Activated CD4-positive, alpha-beta T cell treated with anti-CD3 and anti-CD28 coated beads for 36 hours (primary cell): ENCODE measurements at places on chromosomes 12 and 14.

DNA sequence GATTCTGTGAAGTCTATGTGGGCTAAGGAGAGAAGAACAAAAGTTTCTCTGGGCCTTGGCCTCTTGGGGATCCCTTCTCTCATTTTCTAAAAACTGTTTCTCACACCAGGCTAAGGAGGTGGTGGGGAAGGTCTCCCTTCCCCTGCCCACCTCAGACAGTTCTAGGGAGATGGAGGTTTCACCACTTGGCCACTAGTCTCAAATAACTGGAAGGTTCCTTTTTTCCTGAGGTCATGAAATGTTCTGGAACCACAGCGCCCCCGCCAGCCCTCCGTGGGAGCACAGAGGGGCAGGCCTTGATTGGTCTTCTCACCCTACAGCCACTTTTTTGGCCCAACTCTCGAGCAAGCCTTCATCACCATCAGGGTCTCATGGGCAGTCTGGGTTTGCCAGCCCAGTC lies 12.6 kb downstream of the C12orf43 start:
- no peak for DNase-seq

GRCh38 chr14:97218691-97219430 lies 421.7 kb downstream of the VRK1 start:
- DNase-seq: peak; percentile 60

GRCh38 chr12:113241191-113242025 lies 20.1 kb downstream of the TPCN1 start:
- no peak for DNase-seq

DNA sequence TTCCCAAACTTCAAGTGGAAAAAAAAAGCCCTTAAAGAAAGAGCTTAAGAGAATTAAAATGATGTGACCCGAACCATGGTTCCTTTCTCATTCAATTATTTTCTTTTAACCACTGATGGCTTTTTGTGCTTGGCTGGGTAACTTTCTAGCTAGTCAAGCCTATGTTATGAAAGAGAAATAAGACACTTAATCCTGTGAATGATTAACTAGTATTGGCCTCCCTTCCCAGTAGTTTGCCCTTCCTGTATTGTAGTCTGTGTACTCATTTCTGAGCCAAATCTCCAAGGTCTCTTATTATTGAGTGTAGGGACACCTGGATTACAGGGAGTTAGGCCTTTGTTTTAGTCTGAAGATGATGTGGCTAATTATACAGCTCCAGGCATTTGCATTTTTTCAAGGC lies 353.0 kb downstream of the RAD51B start:
- no peak for DNase-seq

- DNase-seq: no peak
Measured at GRCh38 chr14:76194327-76194726, 42.6 kb downstream of the GPATCH2L start.

DNA sequence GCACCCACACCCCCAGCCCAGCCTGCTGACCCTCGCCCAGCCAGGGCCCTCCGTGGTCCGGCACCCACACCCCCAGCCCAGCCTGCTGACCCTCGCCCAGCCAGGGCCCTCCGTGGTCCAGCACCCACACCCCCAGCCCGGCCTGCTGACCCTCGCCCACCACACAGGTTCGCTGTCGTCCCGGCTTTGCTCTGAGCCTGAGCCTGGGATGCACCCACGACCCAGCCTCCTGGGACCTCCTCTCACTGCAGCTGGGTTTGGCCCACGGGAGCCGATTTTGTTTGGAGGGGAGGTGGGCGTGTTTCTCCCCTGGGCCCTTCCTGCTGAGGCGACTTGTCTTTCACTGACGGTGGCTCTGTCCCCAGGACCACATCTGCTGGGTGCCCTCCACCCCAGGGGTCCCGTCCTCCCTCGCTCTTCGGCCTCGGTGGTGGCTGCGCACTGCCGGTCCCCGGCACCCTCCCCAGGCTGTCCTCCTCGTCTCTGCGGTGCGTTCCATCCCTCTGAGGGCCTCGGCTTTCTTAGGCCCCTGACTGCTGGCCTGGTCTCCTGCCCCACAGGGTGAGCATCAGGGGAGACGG lies 83.8 kb downstream of the GALNT9 start:
- DNase-seq: no peak

DNA sequence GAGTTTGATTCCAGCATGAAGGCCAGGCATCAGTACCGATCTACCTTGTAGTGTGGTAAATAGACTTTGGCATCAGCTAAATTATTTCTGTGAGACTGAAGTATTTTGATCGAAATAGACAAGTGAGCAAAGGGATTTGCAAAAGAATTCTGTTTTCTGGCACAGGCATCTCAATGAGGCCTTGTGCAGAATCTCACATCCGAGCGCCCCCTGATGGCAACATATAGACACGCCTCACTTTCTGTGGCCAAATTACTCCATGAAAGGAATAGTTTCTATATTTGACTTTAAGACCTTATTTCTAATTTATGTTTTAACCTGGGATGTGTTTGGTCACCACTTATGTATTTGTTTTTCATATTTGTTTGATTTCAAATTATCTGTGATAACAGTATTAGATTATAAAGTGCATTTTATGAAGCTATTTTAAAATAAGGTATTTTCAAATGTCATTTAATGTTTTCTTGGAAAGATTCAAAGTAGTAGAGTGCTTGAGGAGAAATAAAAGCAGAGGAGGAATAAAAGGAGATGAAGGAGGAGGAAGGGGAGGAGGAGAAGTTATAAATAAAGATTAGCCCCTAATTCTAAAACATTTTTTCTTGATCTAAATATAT lies 731.9 kb downstream of the NRXN3 start:
- DNase-seq: peak; percentile 39

DNA sequence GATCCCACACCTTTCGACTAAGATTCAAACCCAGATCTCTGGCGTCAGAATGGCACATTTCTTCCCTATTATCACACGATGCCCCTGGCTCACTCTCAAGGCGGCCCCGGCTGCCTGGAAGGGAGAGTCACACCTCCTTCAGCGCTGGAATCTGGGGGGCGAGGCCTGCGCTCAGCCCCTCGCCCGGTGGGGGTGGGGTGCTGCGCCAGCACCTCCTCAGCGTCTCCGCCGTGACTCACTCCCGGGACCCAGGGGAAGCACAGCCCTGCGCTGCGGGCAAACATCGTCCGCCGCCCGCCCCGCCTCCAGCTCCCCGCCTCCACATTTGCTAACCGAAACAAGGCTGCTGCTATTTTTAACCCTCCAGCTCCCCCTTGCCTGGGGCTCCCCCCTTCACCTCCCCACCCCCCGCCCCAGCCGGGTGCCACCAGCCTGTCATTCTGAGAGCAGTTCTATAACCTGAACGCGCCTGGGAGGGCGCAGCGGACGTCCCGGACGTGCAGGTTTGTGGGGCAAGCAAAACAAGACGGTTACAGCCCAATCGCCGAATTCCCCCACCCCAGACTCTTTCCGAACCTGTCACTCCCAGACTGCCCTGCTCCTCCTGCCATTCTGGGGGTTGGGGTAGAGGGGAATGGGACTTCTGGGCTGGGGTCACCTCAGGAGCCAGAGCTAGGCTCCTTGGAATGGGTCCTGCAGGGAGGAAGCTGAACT lies 6.7 kb downstream of the HDAC7 start:
- DNase-seq: peak; percentile 98

GRCh38 chr12:47783821-47784819 lies 11.1 kb downstream of the SLC48A1 start:
- DNase-seq: no peak

- DNase-seq: peak; percentile 77
Measured at GRCh38 chr14:24481622-24482324, 26.3 kb downstream of the CMA1 start.

DNA sequence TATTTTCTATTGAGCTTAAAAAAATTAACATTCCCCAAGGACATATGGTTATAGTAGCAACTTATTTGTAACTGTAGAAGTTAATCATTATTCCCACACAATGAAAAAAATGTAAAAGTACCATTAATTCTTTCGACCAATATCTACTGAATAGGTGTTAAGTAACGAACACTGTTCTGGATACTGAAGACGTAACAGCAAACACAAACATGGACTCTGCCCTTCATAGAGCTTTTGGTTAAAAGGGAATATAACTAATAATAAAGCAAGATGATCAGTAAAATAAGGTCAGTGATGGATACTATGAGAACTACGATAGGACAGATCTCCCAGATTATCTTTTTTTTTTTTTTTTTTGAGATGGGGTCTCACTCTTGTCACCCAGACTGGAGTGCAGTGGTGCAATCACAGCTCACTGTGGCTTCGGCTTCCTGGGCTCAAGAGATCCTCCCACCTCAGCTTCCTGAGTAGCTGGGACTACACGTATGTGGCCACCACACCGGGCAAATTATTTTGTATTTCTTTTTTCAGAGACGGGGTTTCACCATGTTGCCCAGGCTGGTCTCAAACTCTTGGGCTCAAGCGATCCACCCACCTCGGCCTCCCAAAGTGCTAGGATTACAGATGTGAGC lies 93.9 kb downstream of the PAWR start:
- no peak for DNase-seq

DNA sequence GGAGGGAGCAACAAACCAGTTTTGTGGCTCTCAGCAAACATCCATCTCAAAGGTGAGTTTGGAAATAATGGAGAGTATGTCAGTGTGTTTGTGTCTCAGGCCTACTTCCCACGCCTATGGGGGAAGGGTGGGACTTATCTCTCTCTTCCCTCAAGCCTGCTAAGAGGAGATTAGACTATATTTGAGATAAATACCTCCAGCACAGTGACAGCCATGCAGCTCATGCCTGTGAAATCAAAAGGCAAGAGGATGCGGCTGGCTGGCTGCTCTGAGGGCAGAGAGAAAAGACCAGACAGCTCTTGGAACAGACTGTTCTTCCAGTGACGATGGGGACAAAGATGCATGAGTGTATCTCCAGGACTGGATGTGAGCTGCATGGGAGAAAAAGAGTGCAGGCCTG lies 14.7 kb upstream of the POC1B start:
- DNase-seq: no peak

DNA sequence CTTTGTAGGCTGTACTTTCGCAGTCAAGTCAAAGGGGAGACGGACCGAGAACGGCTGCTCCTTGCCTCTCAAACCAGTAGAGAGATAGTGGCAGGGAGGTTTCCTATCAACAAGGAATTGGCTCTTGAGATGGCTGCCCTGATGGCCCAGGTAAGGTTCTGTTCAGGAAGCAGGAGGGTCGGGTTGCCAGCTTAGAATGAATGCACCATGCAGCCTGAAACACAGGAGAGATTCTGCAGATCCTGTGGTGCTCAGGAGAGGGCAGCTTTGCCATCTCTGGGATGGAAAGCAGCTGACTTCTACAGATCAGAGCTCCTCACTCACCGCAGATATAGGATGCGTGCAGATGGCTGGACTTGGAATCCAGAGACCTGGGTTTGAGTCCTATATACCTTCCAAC lies 18.0 kb downstream of the PIGH start:
- no peak for DNase-seq

DNA sequence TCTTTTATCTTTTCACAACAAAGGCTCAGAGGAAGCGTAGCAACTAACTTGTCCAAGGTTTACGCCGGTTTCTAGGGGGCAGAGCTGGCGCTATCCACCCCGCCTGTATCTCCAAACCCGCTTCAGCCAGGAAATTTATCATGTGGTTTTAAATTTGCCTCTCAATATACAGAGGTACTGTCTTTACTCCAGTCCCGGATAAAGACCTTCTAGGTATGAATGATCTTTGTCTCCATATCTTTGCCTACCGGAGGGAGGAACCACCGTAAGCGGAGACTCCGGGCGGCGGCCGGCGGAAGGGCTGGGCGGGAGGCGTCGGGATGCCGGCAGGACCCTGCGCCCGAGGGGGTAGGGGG lies 693 bp upstream of the RIMKLB start:
- DNase-seq: no peak

DNA sequence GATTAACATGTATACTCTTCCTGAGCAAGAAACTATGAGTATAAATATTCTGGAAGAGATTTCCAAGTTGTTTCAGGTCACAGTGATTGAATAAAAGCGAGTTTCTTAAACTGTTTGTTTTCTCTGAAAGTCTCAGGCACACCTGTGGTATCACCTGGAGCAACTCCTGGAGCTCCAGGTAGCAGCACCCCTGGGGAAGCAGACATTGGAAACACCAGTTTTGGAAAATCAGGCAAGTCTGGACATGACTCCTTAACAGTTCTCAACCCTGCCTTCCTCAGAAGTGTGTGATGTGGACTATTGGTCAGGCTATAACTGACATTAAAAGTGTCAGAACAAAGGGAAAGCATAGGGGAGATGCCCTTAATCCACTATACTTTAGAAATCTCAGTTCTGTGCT lies 217.6 kb upstream of the CNTN1 start:
- no peak for DNase-seq

DNA sequence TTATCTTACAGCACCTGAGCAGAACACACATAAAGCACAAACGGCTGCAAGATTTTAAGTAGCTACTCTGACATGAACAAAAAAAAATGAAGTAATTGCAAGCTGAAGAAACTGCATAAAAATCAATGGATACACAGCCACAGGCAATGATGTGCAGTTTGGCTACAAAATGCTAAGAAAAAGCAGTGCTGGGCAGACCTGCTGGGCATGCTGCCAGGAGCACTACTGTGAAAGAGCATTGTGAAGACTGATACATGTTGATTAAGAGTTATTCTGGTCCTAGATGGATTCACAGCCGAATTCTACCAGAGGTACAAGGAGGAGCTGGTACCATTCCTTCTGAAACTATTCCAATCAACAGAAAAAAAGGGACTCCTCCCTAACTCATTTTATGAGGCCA lies 20.1 kb upstream of the RTN1 start:
- DNase-seq: no peak

- no peak for DNase-seq
Measured at GRCh38 chr14:69004731-69005431, 25.8 kb upstream of the ACTN1 start.

- no peak for DNase-seq
Measured at GRCh38 chr12:51852404-51853137, 4.1 kb upstream of the FIGNL2 start.

- DNase-seq: no peak
Measured at GRCh38 chr12:2719392-2719791, 75.4 kb upstream of the FKBP4 start.

DNA sequence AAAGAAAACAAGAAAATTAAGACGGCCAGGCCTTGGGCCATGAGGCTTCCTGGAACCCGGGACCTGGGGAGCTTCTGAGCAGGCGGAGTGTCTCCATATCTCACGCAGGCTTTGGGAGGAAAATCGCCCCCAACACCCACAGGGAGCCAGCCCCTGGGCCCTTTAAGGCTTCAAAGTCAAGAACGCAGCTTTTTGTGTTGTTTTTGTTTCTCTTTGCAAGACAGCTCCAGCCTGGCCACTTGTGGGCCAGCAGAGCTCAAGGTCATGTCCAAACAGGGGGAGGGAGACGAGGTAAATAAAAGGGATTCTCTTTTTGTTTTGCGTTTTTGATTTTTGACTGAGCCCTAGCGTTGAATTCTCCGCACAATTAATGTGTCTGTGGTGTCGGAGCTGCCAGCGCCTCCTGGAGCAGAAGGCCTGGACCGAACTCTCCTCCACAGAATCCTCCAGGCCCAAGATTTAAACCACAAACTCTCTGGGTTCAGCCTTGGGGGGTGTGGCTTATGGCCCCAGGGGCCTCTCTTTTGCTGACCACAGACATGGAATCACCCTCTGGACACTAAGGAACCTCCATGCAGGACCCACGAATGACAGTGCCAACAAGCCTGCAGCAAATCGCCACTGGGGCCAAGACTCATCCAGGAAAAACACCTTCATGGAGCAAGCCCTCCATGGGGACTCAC lies 8.2 kb downstream of the SCARB1 start:
- no peak for DNase-seq

GRCh38 chr14:79740066-79740601 lies 471.2 kb downstream of the DIO2 start:
- DNase-seq: no peak
